ENCODE measurements at places on chromosomes 5 and 9.

GRCh38 chr5:132746954-132747615 is at the start of gene CCNI2:
Gene CCNI2 (plus strand): TSS chr5:132747426. CDS start chr5:132747496, 70 bp downstream.
- H3K27ac ChIP-seq: no peak within 1 kb of the TSS
- H3K4me3 ChIP-seq: peak within 1 kb of the TSS; percentile 70
- DNase-seq: peak; percentile 93
- no peaks in the 10 kb centered on the region for H3K4me1 ChIP-seq
- H3K36me3 ChIP-seq: no peaks in the 10 kb centered on the region

DNA sequence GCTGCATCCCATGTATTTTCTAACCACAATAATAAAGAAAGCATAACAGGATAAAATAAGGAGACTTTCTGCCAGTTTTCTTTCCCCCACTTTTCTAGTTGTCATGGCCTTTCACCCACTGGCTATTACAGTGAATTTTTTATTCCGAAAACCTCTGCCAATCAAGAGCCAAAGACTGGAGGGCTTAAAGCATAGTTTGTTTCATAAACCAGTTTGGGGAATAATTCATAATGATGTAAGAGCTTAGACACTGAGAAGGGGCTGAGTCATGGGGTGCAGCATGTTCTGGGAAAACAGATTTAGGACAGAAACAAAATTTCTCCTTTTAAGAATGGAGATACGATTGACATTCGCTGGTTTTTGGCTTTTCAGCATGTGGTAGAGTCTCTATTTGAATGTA is 4.4 kb upstream of the GLIPR2 start:
- no peak overlapping the region for H3K4me3 ChIP-seq
- H3K27me3 ChIP-seq: peaks cover 3% of the 10 kb centered on the region
- peak; percentile 20 for DNase-seq
- no peak overlapping the region for H3K27ac ChIP-seq

DNA sequence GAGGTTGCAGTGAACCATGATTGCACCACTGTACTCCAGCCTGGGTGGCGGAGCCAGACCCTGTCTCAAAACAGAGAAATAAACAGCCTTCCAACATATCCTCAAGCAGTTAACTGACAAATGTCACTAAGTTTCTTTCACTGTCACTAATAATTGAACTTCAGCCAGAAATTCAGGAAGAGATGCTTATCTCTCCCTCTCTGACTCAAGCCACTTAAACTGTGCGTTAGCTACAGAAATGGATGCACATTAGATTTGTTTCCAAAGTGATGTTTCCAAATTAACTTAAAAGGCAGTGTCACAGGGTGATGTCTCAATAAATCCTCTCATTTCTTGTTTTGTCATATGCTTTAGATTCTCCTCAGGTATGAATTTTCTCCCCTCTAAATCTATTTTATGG is 164.9 kb downstream of the KDM4C start:
- H3K36me3 ChIP-seq: peaks cover 4% of the 10 kb centered on the region
- H3K27ac ChIP-seq: no peak overlapping the region
- DNase-seq: no peak

DNA sequence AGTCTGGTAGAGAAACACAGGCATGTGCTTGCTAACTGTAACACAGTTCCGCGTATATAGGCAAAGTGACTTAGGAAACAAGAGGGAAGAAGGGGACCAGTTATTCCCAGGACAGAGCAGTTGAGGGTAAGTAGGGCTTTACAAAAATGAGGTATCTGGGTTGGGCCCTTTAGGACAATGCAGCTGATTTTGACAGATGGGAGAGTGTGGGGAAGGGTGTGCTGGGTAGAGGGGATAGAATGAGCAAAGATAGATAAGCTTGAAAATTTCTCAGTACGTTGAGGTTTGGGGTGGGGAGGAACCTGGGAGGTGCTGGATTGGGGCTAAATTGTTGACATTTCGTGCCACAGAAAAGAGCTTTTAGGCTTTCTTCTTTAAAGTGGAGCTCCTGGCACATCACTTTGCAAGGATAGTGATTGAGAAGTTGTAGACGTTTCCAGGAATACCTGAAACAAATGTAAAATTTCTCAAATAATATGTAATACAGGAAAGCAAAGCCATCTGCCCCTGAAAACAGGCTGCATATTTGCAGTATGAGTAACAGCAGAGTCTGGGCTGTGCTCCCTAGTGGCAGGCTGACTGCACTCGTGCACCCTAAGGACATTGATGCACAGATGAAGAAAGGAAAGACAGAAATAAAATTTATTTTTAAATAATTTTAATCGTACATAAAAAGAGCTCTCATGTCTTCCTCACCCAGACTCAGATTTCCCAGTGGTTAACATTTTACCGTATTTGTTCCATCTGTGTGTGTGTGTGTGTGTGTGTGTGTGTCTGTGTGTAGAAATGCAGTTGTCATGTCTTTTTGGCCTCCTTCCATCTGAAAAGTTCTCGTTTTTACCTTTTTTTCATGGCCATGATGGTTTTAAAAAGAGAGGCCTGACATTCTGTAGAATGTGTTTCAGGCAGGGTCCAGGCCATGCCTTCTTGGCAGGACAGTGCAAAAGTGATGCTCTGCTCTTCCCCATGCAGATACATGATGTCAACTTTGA is 144.9 kb upstream of the DMRT1 start:
- H3K27ac ChIP-seq: no peak overlapping the region
- H3K4me3 ChIP-seq: no peak overlapping the region
- H3K36me3 ChIP-seq: no peaks in the 10 kb centered on the region

DNA sequence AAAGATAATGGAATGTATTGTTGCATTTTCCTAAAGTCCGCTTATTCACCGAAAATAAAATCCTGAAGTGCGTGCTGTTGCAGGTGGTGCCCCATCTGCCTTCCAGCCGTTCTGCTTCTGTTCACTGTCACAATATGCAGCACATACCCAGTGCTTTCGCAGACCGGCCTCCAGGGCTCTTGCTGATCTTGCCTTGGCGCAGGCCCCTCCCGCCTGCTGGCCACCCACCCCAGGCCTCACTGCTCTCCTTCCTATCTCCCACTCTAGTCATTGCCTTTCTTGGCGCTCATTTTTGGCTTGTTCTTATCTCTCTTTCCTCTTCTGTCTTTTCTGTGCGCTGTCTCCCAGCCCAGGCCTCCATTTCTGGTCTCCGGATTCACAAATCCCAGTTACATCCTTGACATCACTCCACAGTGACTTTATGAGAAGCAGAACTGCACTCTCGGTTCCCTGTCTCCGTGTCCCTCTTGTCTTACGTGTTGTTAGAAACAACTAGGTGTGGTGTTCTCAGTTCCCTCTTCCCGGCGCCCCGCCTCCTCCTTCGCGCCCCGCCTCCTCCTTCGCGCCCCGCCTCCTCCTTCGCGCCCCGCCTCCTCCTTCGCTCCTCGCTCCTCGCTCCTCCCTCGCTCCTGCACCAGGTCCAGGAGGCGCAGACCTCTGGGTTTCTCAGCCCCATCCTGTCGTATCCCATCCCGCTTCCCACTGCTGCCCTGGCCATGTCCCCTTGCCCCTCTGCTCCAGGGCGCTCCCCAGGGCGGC is 201.7 kb upstream of the OTULINL start:
- H3K27me3 ChIP-seq: no peaks in the 10 kb centered on the region
- H3K36me3 ChIP-seq: peaks cover 56% of the 10 kb centered on the region
- H3K4me1 ChIP-seq: no peaks in the 10 kb centered on the region
- peak; percentile 88 for DNase-seq
- H3K4me3 ChIP-seq: no peak overlapping the region
- H3K27ac ChIP-seq: no peak overlapping the region

GRCh38 chr9:120256146-120256545 is 323.8 kb downstream of the CDK5RAP2 start:
- no peaks in the 10 kb centered on the region for H3K36me3 ChIP-seq
- H3K4me1 ChIP-seq: no peaks in the 10 kb centered on the region
- H3K27me3 ChIP-seq: peaks cover 33% of the 10 kb centered on the region
- DNase-seq: no peak

GRCh38 chr5:134949316-134949715 is 18.4 kb upstream of the CATSPER3 start:
- H3K36me3 ChIP-seq: no peaks in the 10 kb centered on the region
- no peak overlapping the region for H3K27ac ChIP-seq
- H3K4me1 ChIP-seq: no peaks in the 10 kb centered on the region
- H3K4me3 ChIP-seq: no peak overlapping the region
- no peaks in the 10 kb centered on the region for H3K27me3 ChIP-seq
- no peak for DNase-seq

DNA sequence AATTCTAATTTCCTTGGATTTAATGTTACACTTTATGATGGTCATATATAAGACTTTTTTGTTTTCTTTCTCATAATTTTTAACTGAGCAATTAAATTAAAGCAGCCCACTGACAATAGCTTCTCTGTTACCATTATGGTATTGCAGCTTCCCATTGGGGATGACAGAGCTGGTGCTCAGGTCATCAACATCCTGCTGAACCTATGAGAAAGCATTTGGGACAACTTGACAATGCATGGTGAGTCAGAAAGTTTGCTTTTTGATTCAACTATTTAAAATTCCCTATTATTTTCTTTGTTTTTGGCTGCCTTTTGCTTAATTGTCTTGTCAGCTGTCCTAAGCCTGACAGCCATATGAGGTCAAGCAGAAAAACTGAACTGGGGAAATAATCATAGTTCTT is 487.4 kb upstream of the RIOK2 start:
- no peak overlapping the region for H3K27ac ChIP-seq
- H3K27me3 ChIP-seq: no peaks in the 10 kb centered on the region
- H3K36me3 ChIP-seq: no peaks in the 10 kb centered on the region
- no peak for DNase-seq
- no peaks in the 10 kb centered on the region for H3K4me1 ChIP-seq
